ENCODE measurements at places on chromosomes 5 and 9. TPM values are rescaled to one million over a fixed set of nuclear protein-coding genes. Genes with fewer than 3 reads are reported as not detected.

GRIN1 gene
- total RNA-seq, result not detected

RALGDS gene
- 32.5 TPM for total RNA-seq

HTR4 gene
- total RNA-seq, result not detected

PCDHB16 gene
- total RNA-seq, result not detected

INSL4 gene
- total RNA-seq, result not detected

LHX2 gene
- total RNA-seq, result not detected

RAI14 gene
- 6.7 TPM for total RNA-seq

IL13 gene
- 0.49 TPM for total RNA-seq

SCGB3A2 gene
- total RNA-seq, result not detected

PCDHB2 gene
- total RNA-seq, result not detected

FGF1 gene
- total RNA-seq, result not detected

NR4A3 gene
- 3.8 TPM for total RNA-seq

LURAP1L gene
- not detected for total RNA-seq

TUSC1 gene
- not detected for total RNA-seq

DNA sequence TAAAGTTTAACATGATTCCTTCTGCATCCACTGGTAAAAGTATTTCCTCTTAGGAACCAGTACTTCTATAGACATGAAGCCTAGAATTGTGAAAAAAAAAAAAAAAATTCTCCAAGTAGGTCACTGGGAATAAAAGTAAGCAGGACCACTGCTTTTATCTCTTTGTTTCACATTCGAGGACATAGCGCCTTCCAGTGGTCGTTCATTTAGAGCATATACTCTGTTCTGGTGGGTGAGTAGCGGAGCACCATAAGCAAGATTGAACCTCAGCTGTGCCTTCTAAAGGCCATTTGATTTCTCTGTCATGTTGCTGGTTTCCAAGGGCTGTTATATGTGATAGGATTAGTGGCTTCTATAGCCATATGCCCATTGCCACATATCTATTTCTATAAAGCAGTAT lies 393.1 kb downstream of the TMEM232 start:
- no peaks in the 10 kb centered on the region for H3K4me1 ChIP-seq
- no peak overlapping the region for H3K27ac ChIP-seq
- peak; percentile 58 for DNase-seq
- H3K36me3 ChIP-seq, result no peaks in the 10 kb centered on the region

DNA sequence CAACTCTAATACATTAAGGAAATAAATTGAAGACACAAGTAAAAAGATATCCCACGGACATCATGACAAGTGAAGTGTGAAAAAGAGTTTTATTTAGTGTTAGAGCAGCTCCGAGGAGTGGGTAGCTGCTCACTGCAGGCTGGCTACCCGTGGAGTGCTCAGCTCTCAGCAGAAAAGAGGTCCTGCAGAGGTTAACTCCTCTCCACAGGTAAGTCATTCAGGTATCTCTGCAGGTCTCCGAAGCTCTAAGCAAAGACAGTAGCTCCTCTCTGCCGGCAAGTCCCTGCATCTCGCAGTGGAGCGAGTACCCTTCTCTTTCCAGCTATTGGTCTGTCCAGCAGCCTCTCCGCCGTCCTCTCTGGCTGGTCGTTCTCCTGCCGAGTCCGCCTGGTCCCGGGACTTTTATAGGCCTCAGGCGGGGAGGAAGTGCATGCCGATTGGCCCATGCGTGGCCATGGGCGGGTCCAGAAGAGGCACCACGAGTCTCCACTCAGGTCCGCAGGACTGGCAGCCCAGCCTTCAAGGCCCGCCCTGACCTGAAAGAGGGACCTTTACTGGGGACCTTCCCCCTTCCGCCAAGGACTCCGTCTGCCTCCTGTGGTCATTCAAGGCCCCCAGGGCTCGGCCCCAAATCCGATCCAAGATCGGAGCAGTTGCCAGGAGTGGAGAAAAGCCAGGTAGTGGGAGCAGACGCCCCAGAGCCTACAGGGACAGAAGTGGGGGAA lies 29.9 kb downstream of the BTNL9 start:
- no peak overlapping the region for H3K4me3 ChIP-seq
- H3K27ac ChIP-seq, result no peak overlapping the region
- H3K36me3 ChIP-seq, result no peaks in the 10 kb centered on the region

DNA sequence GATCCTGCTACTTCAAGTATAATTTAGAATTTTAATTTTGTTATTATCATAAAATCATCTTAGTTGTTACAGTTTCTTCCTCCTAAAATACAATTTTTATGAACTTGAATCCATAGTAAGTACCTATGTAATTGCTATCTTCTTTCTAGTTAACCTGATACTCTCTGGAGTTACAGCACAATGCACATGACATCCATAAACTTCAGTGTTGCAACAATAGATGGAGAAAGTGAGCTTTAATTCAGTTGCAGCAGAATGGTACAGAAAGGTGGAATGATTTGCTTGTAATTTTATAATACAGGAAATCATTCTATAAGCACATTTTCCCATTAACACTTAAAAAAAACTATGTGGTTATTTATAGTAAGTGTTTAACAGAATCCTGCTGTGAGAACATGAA lies 372.0 kb downstream of the CDH9 start:
- no peaks in the 10 kb centered on the region for H3K4me1 ChIP-seq
- H3K27ac ChIP-seq, result no peak overlapping the region
- no peak overlapping the region for H3K4me3 ChIP-seq
- H3K36me3 ChIP-seq, result no peaks in the 10 kb centered on the region
- H3K27me3 ChIP-seq, result no peaks in the 10 kb centered on the region
- DNase-seq, result no peak

GRCh38 chr5:98637557-98637956 lies 135.9 kb upstream of the RGMB start:
- no peaks in the 10 kb centered on the region for H3K4me1 ChIP-seq
- no peak for DNase-seq
- no peak overlapping the region for H3K4me3 ChIP-seq
- H3K36me3 ChIP-seq, result no peaks in the 10 kb centered on the region
- H3K27me3 ChIP-seq, result peaks cover 2% of the 10 kb centered on the region
- H3K27ac ChIP-seq, result no peak overlapping the region

DNA sequence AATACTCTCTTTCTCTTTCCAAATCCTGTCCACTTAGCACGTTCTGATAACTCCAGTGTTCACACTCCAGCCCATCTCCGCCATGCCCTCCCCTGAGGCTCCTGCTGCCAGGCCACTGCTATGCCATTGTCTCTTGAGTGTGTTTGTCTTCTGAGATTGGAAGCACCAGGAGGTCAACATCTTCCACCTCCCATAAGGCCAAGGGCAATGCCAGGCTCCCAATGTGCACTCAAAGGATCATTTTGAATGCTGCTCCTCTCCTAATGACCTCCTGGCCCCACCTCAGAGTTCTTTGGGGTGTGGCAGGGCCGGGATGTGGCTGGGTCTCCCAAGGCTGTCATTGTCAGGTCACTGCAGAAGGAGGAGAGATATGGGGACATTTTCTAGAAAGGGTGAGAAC lies 19.5 kb downstream of the IGIP start:
- H3K4me3 ChIP-seq, result peak overlapping the region; percentile 52
- DNase-seq, result no peak
- peaks cover 15% of the 10 kb centered on the region for H3K4me1 ChIP-seq
- H3K27ac ChIP-seq, result no peak overlapping the region

GRCh38 chr5:176779537-176779936 lies 30.8 kb upstream of the UNC5A start:
- H3K4me3 ChIP-seq, result no peak overlapping the region
- DNase-seq, result no peak
- no peaks in the 10 kb centered on the region for H3K4me1 ChIP-seq
- H3K36me3 ChIP-seq, result no peaks in the 10 kb centered on the region
- peaks cover 16% of the 10 kb centered on the region for H3K27me3 ChIP-seq
- no peak overlapping the region for H3K27ac ChIP-seq

GRCh38 chr9:74493512-74493911 lies 3.6 kb upstream of the RORB start:
- no peaks in the 10 kb centered on the region for H3K36me3 ChIP-seq
- no peak for DNase-seq
- H3K4me1 ChIP-seq, result peaks cover 13% of the 10 kb centered on the region
- peaks cover 26% of the 10 kb centered on the region for H3K27me3 ChIP-seq

GRCh38 chr9:116516456-116516855 lies 170.6 kb upstream of the TRIM32 start:
- H3K4me3 ChIP-seq, result no peak overlapping the region
- H3K36me3 ChIP-seq, result peaks cover 36% of the 10 kb centered on the region
- no peaks in the 10 kb centered on the region for H3K27me3 ChIP-seq
- no peak overlapping the region for H3K27ac ChIP-seq
- no peaks in the 10 kb centered on the region for H3K4me1 ChIP-seq
- DNase-seq, result no peak

DNA sequence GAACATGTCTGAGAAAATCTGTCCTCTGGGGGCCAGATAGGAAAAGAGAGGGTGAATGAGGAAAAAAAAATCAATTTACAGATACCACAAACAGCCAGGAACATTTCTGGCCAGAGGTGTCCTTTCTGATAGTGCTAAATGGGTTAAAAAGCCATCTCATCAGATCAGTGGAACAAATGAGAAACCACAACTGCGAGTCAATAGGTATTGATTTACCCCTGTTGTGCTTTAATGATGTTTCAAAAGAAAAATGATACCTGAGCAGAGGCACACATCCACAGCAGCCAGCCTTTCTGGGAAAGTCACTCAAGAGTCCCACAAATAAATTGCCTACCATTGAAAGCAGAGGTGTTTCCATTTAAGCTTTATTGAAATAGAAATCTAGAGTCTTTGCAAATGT lies 79.3 kb upstream of the PTGER4 start:
- no peak overlapping the region for H3K4me3 ChIP-seq
- no peaks in the 10 kb centered on the region for H3K27me3 ChIP-seq
- no peak overlapping the region for H3K27ac ChIP-seq

- H3K27me3 ChIP-seq, result no peaks in the 10 kb centered on the region
- DNase-seq, result no peak
- no peak overlapping the region for H3K4me3 ChIP-seq
- no peaks in the 10 kb centered on the region for H3K4me1 ChIP-seq
- H3K36me3 ChIP-seq, result no peaks in the 10 kb centered on the region
Measured at GRCh38 chr5:68679041-68679440, 414.8 kb upstream of the SLC30A5 start.

DNA sequence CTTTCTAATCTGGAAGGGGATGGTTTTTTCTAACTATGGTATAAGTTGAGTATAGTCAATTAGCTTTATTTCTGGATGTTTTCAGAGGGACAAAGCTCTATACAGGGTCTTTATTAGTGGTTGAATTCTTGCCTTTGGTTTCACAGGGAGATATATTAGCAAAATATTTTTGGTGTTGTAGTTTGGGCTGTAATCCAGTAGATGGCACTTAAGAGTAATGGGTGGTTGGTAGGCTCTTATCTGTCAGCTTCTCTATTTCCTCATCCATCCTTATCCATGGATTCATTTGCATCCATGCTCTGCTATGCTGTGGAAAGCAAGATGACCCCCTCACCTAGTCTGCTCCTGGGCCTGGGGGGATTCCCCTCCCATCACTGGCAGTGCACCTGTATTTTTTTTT lies 363.6 kb upstream of the CYLC2 start:
- H3K27ac ChIP-seq, result no peak overlapping the region
- no peak for DNase-seq
- no peaks in the 10 kb centered on the region for H3K4me1 ChIP-seq
- no peaks in the 10 kb centered on the region for H3K27me3 ChIP-seq
- no peak overlapping the region for H3K4me3 ChIP-seq
- no peaks in the 10 kb centered on the region for H3K36me3 ChIP-seq

GRCh38 chr9:86577420-86578333 lies 223.5 kb upstream of the TUT7 start:
- no peak overlapping the region for H3K27ac ChIP-seq
- H3K27me3 ChIP-seq, result peaks cover 18% of the 10 kb centered on the region
- no peaks in the 10 kb centered on the region for H3K36me3 ChIP-seq
- H3K4me3 ChIP-seq, result no peak overlapping the region
- no peak for DNase-seq
- no peaks in the 10 kb centered on the region for H3K4me1 ChIP-seq

GRCh38 chr5:103904651-103905050 lies 342.1 kb upstream of the NUDT12 start:
- no peaks in the 10 kb centered on the region for H3K27me3 ChIP-seq
- H3K36me3 ChIP-seq, result no peaks in the 10 kb centered on the region
- DNase-seq, result no peak
- no peaks in the 10 kb centered on the region for H3K4me1 ChIP-seq
- H3K4me3 ChIP-seq, result no peak overlapping the region

DNA sequence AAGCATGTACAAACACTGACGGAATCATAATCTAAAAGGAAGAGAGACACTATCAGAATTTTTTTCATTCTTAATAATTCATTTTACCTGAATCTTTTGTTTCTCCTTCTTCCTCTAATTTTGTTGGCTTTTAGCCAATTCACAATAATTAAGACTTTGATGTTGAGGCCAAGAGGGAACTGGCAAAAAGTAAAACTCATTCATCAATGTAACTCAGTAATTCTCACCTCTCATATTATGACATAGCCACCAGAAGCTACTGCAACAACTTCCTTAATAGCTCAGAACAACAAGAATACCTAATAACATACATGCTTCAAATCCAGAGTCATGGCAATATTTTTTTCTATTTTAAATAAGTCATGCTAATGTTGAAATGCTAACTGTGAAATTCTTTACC lies 64.5 kb downstream of the MCTP1 start:
- H3K4me1 ChIP-seq, result no peaks in the 10 kb centered on the region
- H3K36me3 ChIP-seq, result no peaks in the 10 kb centered on the region
- no peaks in the 10 kb centered on the region for H3K27me3 ChIP-seq
- H3K4me3 ChIP-seq, result no peak overlapping the region

GRCh38 chr9:109481856-109482255 lies 16.3 kb downstream of the PTPN3 start:
- peaks cover 32% of the 10 kb centered on the region for H3K27me3 ChIP-seq
- no peak overlapping the region for H3K4me3 ChIP-seq
- H3K27ac ChIP-seq, result no peak overlapping the region
- H3K36me3 ChIP-seq, result no peaks in the 10 kb centered on the region

DNA sequence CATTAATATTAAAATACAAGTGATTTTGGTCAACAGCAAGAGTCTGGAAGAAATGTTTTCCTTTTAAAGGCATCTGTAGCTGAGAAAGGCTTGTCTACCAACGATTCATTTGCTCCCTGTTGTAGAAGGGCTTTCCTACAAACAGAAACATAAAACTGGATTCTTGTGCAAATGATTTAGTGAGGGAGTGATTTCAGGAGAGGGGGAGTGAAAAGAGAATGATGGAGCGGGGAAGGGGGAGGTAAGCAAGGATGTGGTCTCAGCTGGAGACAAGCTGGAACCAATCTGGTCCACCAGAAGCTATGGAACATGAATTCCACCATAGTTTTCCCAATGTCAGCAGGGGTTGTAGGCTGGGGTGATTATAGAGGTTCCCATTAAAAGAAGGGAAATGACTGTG lies 196.3 kb downstream of the FBXO4 start:
- no peak overlapping the region for H3K27ac ChIP-seq
- H3K4me1 ChIP-seq, result no peaks in the 10 kb centered on the region
- DNase-seq, result no peak
- H3K27me3 ChIP-seq, result peaks cover 2% of the 10 kb centered on the region
- no peaks in the 10 kb centered on the region for H3K36me3 ChIP-seq
- no peak overlapping the region for H3K4me3 ChIP-seq

GRCh38 chr9:69718218-69718617 lies 41.6 kb downstream of the PTAR1 start:
- H3K4me3 ChIP-seq, result no peak overlapping the region
- no peak for DNase-seq
- H3K36me3 ChIP-seq, result peaks cover 40% of the 10 kb centered on the region
- no peak overlapping the region for H3K27ac ChIP-seq
- no peaks in the 10 kb centered on the region for H3K4me1 ChIP-seq

DNA sequence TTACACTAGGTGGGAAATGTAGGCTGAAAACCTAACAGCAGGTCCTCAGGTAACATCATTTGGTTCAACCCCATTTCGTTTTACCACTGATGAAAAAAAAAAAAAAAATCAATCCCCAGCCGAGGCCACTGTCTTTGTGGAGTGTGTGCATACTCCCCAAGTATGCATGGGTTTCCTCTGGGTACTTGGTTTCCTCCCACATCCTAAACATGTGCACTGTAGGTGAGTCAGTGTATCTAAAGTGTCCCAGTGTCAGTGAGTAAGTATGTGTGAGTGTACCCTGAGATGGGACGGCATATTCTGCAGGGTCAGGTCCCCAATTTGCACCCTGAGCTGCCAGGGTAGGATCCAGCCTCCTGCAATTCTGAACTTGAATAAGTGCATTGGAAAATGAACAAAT lies 966.5 kb upstream of the DMAC1 start:
- H3K36me3 ChIP-seq, result no peaks in the 10 kb centered on the region
- H3K4me1 ChIP-seq, result no peaks in the 10 kb centered on the region

Measured in activated naive CD4-positive, alpha-beta T cell treated with anti-CD3 and anti-CD28 coated beads for 36 hours (primary cell).